ENCODE measurements at places on chromosomes 1 and 21.

- no peak for DNase-seq
These were observed 122.6 kb upstream of the PPP2R5A start for GRCh38 chr1:212162635-212163034.

DNA sequence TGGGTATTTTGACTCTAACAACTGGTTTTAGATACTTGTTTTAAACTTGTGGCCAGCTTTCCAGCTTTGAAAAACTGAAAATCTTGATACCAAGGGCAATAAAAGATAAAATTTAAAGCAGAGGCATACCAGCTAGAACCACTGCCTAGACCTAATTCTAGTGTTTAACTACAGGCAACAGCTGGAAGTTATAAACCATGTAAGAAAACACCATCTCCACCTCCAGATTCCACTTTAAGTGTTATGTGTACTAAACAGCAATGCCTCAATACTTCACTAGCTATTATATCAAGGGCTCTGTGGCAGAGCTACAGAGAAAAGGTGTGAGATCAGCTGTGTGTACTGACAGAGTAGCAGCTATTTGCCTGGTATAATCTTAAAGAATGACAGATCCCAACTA lies 69.5 kb downstream of the LPAR3 start:
- no peak for DNase-seq

- no peak for DNase-seq
These were observed 15.2 kb downstream of the H6PD start for GRCh38 chr1:9249534-9250410.

DNA sequence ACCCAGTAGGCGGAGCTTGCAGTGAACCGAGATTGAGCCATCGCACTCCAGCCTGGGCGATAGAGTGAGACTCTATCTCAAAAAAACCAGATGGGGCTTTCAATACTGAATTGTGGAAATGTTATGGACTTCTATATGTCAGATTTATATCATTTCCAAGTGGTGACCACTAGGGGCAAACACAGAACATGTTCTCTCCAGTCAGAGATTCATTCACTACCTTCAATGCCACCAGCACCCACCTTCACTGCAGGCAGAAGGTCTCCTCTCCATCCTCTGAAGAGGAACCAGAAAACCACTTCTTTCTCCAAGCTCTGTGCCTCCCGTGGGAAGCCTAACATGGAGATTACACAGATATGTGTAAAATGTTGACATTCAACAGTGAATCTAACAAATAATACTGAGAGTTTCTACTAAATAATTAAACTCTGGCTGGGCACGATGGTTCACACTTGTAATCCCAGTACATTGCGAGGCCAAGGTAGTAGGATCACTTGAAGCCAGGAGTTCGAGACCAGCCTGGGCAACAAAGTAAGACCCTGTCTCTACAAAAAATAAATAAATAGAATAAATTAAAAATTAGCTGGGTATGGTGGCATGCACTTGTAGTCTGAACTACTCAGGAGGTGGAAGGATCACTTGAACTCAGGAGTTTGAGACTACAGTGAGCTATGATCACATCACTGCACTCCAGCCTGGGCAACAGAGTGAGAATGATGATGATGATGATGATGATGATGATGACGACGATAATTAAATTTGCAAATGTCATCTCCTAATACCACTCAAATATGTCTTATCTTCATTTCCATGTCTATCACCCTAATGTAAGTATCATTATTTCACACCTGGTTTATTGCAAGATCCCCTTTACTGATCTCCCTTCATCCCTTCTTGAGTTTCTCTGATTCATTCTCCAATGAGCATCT lies 151.1 kb downstream of the ZNF281 start:
- DNase-seq: no peak

- DNase-seq: no peak
These were observed 34.9 kb downstream of the ELK4 start for GRCh38 chr1:205596876-205597275.

DNA sequence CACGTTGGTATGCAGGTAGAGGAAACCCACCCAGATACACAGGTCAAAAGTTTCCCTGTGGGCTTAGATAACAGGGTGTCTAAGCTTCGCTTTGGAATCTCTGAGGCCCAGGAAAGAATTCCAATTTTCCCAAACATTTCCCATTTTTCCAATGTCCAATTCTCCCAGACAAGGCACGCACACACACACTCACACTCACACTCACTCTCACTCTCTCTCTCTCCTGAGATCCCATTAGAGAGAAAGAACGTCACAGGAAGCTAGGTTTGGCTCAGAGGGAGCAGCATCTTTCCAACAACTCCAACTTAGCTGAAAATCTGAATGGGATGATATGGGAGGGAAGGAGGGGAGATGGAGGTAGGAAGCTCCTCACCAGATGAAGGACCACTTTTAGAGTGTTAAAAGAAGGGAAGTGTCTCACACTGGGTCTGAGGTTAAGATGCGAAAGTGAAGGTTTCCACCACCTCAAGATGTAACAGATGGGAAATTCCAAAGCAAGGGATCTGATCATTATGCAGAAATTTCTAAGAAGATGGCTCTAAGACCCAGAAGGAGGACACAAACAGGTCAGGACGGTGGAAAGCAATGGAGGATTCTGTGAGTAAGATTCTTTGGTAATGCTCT lies 63.5 kb downstream of the GNG12 start:
- no peak for DNase-seq

GRCh38 chr21:40631211-40631610 lies 215.7 kb downstream of the DSCAM start:
- no peak for DNase-seq

DNA sequence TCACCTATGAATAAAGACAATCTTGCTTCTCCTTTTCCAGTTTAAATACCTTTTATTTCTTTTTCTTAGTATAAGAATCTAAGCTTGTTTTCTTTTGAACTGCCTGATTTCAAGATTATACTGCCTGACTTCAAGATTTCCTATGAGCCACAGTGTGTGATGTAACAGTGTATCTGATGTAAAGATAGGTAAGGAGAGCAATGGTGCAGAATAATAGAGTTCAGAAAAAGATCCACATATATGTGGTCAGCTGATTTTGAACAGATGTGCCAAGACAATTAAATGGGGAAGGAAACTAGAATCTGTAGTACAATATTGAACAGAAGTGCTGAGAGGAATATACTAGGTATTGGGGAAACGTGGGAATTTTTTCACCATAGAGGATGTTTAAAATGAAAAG lies 21.0 kb downstream of the EXO1 start:
- no peak for DNase-seq

GRCh38 chr1:204409123-204409522 lies 2.5 kb downstream of the PPP1R15B start:
- DNase-seq: no peak

- no peak for DNase-seq
These were observed 121.4 kb downstream of the PLXNA2 start for GRCh38 chr1:208122612-208123358.
